CD4-positive, alpha-beta T cell treated with Interleukin-17A for 1 hour (primary cell): ENCODE measurements at places on chromosomes 5 and 9.

GRCh38 chr9:137236238-137236935 is 4.7 kb upstream of the TUBB4B start:
- peak; percentile 91 for DNase-seq

- DNase-seq: peak; percentile 77
These were observed at the start of gene ZBTB34 for GRCh38 chr9:126860077-126860756. ZBTB34 (plus strand) TSS chr9:126860639; CDS start chr9:126879400, 18,761 bp downstream.

DNA sequence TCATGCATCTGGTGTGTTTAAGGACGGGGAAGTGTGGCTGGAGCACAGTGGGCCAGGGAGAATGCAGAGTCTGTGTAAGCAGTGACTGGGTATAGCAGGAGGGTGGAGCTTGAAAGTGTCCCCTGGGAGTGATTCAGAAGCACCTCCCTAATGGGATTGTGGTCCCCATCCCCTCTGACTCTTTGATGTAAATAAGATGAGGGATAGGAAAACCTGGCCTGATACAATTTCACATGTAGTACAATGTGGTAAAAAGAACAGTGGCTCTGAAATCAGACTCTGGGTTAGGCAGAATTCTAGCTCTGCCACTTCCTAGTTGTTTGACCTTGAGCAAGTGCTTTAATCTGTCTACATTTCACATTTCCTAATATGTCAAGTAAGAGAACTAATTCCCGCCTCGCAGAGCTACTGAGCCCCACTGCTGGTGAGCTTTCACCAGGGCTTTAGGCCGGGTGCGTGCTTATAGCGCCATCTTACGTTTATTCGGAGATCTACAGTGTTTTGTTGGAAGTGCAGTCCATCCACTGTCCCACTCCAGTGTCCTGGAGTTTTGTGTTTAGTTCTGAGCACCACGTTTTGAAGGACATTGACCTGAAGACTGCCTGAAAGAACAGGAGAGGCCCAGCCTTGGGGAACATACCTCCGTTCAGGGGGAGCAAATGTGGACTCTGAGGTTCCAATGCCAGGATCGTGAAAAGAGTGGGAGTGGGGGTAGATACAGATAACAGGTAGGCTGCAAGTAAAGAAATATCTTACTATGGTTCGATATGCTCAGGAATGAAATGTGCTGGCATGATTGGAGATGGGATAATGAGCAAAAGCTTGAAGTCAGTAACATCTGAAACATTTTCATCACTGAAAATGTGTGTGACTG is 51.2 kb upstream of the TESK1 start:
- DNase-seq: peak; percentile 51

DNA sequence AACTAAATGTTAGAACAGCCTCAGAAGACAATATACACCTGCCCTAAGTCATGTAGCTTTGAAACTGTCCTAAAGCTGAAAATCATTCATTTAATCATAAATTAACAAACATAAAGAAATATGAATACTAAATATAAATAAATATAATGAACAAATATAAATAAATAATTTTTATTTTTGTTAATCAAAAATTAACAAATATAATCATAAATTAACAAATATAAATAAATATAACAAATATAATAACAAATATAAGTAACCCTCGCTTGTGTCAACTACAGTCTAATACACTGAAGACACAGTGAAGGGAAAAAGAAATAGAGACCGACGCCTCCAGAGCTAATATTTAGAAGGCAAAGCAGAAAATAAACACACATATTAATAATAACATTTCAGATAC is 527.3 kb downstream of the CYLC2 start:
- no peak for DNase-seq

DNA sequence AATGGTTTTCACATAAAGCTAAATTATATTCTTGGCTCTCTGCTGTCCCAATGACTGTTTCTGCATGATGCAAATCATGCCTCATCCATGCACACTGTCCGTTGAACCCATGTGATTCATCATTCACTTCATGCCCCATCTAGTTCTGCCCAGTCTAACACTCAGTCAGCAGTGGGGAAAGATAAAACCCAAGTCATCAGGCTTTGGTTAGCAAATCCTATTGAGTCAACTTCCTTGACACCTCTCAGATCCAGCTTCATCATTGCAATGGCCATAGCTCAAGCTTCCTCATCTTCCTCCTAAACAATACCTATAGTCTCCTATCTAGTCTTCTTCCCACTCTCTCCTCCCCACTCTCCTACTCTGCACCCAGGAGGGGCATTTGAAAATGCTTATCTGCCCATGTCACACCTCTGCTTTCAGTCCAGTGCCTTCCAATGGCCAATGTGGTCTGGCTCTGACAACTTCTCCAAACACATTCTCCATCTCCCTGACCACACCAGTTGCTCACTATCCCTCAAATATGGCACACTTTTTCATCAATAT is 266.0 kb upstream of the TRIM32 start:
- DNase-seq: no peak

- no peak for DNase-seq
These were observed 180.6 kb downstream of the SNCAIP start for GRCh38 chr5:122492675-122493074.

DNA sequence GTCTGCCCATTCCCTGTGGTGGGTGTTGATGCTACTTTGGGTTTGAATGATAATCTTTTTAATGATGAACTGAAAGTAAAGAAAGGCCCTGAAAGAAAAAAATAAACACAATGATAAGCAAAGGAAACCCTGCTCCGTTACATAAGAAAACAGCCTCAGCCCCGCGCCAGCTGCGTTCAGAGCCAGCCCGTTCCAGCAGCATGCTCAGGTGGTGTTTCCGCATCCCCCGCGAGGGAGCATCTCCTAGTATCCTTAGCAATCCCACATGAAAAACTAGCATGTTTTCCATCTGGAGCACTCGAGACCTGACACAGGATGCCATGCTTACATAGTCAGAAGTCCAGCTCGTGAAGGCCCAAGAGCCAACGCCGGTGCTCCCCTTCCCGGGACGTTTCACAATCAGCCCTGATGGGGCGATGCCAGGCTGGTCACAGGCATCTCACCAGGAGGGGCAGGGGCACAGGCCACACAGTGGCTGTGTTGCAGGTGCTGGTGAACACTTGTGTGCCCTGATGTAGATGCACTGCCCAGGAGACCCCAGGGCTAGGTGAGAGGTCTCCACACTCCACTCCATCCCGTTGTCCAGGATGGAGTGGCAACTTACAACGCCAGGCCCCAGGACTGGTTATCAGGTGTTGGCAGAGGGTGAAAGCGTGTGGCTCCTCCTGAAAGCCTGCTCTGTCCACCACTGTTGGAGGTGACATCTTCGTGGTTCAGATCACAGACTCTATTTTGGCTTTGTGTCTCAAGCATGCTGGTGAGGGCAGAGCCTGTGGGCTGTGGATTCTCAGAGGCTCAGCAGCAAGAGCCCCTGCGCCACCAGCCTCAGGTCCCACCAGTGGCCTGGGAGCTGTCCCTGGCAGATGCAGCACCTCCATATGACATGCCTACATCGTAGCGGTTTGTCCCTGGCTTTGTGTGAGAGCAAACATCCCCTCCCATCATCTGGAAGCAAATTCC is 246.8 kb upstream of the IRX1 start:
- no peak for DNase-seq

GRCh38 chr5:59557572-59557971 is 336.0 kb downstream of the PDE4D start:
- DNase-seq: no peak

DNA sequence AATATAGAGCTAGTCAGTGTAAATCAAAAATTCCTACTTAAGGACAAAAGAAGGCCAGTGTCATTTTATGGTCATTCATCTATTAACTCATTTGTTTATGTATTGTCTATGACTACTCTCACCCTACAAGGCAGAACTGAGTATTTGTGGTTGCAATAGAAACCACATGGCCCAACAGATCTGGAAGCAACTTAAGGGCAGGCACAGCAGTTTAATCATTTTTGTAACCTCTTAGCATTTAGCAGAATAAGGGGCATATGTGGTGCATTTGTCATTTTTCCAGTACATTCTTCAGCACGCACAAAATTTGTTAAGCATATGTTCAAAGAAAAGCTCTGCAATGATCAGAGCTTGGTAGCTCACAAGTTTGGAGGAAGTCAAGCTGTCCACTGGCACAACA is 1.1 kb downstream of the FKBP15 start:
- peak; percentile 48 for DNase-seq

DNA sequence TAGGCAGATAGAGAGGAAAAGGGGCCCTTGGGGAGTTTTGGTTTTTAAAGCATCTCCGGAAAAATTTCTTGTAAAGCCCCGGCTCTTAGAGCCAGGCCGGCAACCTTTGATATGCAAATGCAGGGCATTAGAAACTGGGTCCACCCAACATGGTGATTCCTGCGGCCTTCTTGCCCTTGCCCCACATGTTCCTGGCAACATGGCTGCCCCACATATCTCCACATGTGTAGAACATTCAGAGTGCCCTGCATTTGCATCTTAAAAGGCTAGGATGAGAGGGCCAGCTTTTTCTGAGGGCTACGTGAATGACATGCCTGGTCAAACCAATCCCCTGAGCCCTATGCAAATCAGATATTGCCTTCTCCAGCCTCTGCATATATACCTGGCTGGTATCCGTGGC is 5.0 kb upstream of the SNAPC3 start:
- no peak for DNase-seq

DNA sequence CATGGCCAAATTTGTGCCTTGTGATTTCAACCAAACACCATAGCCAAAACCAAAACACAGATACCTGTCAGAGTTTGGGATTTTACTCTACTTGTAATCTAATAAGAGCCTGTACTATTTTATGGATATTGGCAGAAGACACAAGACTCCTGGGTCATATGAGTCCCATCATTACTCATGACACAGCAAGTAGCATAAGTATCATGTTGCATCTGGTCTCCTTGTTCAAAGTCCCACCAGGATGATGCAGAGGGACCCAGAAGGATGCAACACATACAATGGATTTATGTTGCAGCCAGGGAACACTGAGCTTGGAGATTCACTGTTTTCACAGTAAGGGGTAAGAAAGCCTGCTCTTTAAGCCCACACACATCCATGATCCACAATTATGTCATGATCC is 13.2 kb upstream of the ACO1 start:
- DNase-seq: no peak

GRCh38 chr9:20532584-20532983 is 89.7 kb downstream of the MLLT3 start:
- no peak for DNase-seq

GRCh38 chr5:76086095-76086494 is 2.9 kb downstream of the SV2C start:
- no peak for DNase-seq

DNA sequence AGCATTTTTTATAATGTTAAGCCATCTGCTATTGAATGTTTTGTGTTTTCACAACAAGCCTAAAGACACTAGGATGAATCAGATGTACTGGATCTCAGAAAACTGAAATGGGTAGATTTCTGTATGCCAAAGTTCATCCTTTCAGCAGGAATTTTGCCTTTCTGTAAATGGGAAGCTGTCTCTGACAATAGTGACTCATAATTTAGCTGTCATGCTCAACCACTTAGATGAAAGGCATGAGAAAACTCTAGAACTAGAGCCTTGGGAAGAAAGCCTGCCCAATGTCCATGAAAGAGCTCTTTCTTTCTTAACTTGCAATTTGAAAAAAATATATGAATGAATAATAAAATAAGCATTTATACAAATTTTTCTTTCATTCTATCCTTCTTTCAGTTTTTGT is 616.0 kb upstream of the EDIL3 start:
- DNase-seq: no peak

- no peak for DNase-seq
These were observed 3.2 kb upstream of the NSD1 start for GRCh38 chr5:177130211-177131018.

GRCh38 chr9:2229109-2229721 is 214.1 kb downstream of the SMARCA2 start:
- no peak for DNase-seq

DNA sequence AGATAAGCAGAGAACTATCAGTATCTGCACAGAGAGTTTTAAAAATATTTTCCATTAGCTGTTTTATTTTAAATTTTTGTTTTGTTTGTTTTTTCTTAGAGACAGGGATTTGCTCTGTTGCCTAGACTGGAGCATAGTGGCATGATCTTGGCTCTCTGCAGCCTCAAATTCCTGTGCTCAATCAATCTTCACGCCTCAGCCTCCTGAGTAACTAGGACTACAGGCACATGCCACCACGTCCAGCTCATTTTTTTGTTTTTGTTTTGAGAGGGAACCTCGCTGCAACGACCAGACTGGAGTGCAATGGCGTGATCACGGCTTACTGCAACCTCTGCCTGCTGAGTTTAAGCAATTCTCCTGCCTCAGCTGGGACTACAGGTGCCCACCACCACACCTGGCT is 138.2 kb upstream of the LPAR1 start:
- DNase-seq: no peak

GRCh38 chr9:134618833-134619447 is 22.7 kb upstream of the COL5A1 start:
- no peak for DNase-seq

DNA sequence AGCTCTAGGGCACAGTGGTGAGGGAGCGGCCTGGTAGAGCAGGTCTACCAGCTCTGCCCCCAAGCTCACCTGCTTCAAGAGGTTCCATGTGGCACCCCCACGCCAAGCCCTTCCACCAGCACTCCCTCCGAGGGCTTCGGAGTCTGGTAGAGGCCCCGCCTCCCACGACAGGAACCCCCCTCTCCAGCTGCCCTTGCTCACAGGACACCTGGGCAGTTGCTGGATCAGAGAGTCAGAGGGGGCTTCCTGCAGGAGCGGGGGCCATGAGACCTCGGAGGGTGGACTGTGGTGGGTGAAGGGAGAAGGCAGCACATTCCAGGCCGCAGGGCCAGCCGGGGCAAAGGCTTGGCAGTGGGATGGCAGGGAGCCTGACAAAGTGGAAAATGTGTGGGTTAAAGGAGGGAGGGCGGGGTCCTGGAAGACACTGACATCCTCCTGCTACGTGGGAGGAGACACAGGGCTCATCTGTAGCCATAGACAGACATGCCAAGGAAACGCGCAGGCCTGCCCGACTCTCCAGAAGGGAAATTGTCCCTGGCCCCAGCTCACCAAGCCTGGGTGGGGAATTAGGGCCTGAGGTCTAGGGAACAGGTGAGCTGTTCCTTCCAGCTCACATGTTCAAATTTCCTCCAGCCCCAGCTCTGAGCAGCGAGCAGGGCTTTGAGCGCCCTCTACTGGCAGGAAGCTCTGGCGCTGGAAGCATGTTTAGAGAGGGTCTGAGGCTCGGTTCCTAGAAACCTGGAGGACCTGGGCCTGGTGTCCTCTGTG is 74.2 kb downstream of the NTNG2 start:
- peak; percentile 81 for DNase-seq

DNA sequence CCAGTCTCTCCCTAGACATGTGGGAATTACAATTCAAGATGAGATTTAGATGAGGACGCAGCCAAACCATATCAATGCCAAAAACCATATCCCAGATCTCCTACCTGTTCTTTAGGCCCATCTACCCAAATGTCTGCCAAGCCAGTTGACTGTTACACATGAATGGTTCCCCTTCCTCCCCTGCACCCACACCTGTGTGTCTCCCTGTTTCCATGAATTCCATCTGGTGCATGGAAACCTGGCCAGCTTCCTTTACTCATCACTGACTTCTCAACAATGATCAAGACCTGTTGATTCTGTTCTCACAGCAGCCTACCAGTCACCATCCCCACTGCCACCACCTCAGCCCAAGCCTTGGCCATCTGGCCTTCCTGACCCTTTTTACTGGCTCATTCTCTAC is 222.7 kb downstream of the NR3C1 start:
- no peak for DNase-seq

- DNase-seq: no peak
These were observed 37.2 kb upstream of the S1PR3 start for GRCh38 chr9:88954066-88954465.

GRCh38 chr9:129472651-129473102 is 148.2 kb downstream of the C9orf50 start:
- DNase-seq: no peak
